ENCODE measurements at places on chromosomes 11 and 22.

DNA sequence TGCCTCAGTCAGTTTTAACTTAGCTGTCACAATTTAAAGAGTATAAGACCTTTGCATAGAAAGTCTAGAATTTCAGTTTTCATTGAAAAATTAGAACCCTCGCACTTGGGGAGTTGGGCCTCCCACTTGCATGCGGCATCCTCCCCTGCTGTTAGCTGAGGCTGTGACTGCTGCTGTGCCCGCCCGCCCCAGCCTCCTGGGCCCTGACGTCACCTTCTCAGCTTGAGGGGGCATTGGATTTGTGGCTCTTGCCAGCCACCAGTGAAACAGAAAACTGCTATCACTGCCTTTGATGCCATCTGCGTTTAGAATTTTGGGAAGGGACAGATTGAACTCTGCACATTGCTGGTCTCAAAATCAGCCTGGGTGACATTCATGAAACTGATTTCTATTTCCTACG lies 108.7 kb downstream of the CTTN start:
- DNase-seq = no peak

GRCh38 chr11:110972640-110973039 lies 260.4 kb upstream of the ARHGAP20 start:
- no peak for DNase-seq

DNA sequence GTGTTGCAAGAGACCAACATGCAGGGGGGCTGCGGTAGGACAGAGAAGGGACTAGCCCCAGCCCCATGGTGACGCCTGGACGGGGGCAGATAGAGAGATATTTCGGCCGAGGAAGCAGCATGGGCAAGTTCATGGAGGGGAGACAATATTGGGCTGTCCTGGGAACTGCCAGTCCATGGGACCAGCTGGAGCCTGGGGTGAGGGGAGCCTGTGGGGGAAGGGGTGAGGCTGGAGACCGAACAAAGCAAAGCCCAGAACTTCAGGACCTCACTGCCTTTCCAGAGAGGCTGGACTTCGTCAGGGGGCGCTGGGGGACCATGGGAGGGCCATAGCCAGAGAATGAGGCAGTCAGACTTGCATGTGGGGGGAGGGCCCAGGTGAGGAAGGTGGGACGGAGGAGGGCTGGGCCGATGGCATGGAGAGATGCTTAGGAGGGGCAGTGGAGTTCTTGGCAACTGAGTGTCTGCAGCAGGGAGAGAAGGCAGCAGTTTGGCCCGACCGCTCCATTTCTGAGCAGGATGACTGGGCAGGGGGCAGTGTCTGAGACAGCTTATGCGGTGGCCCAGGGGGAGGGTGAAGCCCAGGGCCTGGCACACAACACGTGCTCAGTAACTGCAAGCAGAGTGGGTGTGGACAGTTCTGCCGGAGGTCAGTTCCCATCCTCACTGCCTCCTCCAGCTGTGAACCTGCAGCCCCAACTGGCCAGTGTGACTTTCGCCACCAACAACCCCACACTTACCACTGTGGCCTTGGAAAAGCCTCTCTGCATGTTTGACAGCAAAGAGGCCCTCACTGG lies 712 bp downstream of the UPK3A start:
- no peak for DNase-seq

GRCh38 chr11:16242806-16243205 lies 113.5 kb downstream of the SOX6 start:
- no peak for DNase-seq

- no peak for DNase-seq
Observed at GRCh38 chr22:19998991-19999820, 17.4 kb downstream of the ARVCF start.

DNA sequence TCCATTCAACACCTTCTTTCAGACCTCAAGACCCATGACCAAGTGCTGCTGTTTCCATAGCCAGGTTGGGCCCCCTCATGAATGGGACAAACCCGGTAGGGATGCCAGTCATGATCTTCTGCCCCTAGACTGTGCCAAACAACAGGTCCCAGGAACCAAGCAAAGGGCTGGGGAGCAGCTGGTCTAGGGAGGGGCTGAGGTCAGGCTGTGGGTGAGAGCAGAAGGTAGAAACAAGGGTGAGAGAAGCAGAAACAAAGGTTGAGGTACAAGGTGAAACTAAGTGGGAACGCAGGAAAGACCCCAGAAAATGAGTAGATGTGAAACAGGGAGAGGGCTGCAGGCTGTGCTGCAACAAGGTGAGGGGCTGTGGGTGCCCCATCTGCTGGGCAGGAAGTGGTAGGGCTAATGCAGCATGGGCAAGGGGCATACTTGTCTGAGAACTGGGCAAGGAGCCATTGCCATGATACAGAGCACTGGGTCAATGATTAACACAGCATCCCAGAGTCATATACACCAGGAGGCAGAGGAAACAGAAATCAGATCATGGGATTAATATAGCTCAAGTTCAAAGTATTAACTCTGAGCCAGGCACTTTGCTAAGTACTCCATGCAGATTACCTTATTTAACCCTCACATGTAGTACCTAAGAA lies 45.9 kb downstream of the SLC1A2 start:
- DNase-seq = no peak

DNA sequence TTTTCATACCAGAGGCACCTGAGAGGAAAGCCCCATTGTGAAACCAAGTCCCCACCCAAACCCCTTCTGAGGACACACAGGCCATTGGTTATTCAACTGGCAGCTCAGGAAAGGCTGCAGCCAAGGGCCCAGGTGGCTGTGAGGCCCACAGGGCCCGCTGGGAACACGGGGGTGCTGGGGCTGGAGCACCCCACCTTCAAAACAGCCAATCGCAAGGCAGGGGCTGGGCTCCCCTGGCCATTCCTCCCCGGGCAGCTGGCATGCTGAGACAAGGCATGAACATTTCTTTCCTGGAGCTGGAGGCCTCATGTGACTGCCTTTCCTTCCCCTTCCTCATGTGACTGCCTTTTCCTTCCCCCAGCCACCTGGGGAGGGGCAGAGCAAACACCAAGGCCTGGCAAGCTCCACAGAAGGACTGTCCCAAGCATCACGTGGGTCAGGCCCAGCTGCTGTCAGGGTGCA lies 76.9 kb downstream of the PIWIL3 start:
- DNase-seq = no peak

DNA sequence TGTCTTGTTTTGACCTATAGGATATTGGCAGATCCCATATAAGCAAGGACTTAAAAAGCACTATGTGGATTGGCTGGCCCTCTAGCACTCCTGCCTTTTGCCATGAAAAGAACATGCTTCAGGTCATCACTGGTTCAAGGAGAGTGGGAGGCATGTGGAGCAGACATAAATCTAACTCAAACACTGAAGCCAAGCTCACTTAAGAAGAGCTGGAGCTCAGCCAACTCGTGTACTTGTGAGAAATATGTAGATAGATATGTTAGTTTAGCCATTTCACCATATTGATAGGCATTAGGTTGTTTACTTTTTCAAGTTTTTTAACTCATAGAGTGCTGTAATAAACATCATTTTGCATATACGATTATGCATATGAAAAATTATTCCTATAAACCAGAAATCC lies 19.9 kb upstream of the BBOX1 start:
- no peak for DNase-seq

DNA sequence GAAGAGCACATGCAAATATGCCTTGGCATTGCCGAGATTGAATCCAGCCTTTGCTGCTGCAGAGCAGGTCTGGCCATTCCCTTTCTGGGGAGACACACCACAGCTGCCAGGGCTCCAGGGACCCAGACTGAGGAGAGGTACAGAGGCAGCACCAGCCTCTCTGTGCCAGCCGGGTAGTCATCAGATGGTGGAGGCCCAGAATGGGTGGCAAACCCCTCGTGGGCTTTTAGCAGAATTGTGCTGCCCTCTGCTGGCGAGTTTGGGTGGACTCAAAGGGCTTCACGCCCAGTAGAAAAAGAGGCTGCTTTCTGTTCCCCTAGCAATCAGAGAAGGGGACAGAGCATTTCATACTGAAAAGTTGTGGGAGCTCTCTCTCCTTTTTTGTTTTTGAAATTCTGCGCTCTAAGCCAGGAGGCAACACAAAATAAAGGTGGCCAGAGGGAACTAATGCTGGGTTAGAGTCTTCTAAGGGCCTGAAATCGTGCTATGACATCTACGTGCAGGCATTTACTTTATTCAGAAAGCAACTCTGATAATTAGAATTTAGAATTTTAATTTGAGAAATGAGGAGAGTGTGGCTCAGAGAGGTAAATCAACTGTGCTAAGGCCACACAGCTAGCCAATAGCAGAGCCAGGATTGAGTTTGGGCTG lies 158.8 kb upstream of the NAV2 start:
- peak; percentile 82 for DNase-seq

DNA sequence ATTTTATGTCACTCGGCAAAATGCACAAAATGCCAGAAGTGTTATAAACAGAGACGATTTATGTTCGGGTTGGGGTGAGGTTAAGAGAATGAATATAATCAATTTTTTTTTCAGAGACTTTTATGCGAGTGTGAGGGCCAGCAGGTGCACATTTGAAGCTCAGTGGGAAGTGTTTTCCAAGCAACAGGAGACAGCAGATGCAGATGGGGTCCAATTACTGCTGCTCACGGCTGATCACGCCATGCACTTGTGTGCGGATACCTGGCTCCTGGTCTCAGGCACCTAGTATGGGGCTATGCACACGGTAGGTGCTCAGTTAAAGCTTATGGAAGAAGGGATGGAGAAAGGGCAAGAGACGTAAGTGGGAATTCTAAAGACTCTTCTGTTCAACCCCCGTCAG lies 249.1 kb downstream of the MIAT start:
- no peak for DNase-seq
